ENCODE measurements at places on chromosomes 13 and 19.

DNA sequence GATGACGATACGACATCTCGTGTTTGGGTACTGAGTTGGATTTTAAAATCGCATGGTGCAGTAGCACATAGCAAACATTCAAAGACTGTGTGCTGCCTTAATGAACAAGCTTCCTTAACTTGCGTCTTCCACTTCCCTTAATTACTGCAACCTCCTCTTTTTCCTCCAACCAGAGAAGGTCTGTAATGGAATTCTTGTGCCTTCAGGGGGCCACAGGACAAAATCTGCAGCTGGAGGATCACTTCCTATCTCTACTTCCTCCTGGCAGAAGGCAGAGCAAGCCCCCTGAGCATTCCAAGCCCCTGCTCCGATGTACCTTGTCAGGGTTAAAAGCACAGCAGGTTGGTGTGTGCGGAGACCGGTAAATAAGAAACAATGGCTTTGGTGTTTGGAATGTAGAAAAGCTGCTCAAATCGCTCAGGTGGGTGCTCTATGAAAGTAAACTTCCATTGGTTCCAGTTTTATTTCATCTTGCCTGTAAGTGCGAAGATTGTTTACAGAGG, 151.3 kb upstream of the UQCRFS1 start:
- no peak for DNase-seq

DNA sequence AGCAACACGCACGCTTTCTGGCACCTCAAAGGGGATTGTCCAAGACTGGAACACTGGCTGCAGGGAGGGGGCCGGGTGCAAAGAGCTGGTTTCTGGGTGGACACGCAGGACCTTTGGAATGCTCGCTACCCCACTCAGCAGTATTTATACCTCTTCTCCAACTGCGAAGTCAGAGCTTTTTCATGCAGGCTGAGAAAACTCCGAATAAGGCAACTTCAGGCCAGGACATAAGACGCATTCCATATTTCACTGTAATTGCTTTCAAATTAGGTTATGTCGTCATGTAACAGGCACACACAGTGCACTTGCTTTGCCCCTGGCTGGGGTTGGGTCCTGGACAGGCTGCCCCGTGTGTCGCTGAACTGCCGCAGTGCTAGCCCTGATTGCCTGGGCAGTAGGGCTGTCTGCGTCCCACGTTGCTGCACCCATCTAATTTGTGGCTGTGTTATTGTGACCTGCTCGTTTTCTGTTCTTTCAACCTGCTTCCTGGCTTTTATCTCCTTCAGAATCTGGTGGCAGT, 44.5 kb downstream of the ACTN4 start:
- DNase-seq: no peak

GRCh38 chr19:18157465-18158063, 4.6 kb downstream of the PIK3R2 start:
- no peak for DNase-seq

DNA sequence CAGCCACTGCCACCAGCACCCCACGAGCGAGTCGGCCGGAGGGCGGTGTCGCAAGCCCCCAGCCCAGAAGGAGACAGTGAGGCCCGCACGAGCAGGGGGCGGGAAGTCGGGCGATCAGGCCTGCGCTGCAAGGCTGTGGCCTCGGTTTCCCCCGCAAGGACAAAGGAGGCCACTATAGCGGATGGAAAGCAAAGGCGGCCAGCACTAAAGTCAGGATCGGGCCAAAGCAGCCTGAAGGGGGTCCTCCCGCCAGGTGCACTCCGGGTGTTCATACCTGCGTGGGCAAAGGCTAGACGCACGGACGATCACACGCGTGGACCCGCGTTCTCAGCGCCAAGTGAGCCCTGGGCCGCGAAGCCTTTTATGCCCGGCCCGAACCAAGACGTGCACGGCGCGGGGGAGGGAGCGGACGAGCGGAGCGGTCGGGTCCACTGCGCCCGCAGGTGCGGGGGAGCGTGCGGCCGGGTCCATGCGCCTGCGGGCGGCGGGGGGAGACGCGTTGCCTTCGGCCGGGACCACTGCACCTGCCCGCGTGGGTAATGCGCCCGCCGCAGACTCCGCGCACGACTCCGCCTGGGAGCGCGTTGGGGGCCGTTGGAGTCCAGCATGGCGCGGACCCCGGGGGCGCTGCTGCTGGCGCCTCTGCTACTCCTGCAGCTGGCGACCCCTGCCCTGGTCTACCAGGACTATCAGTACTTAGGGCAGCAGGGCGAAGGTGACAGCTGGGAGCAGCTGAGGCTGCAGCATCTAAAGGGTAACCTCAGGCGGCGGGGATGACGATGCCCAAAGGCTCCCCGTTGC, at the start of the genes PRDX2 and THSD8:
TSS of gene PRDX2 (minus strand) at position 335 of the 801 bp plus-strand sequence. CDS start 539 bp downstream, outside the sequence.
TSS of gene THSD8 (plus strand) at position 604 of the 801 bp plus-strand sequence. CDS start at position 607, 3 bp downstream.
- no peak for DNase-seq

- DNase-seq: no peak
Measured at GRCh38 chr19:13849991-13850909, 26.7 kb upstream of the NANOS3 start.

- no peak for DNase-seq
Measured at GRCh38 chr19:4368128-4368820, 24.9 kb downstream of the MPND start.

- peak; percentile 98 for DNase-seq
Measured at GRCh38 chr19:39405958-39406655, 540 bp upstream of the ZFP36 start.

DNA sequence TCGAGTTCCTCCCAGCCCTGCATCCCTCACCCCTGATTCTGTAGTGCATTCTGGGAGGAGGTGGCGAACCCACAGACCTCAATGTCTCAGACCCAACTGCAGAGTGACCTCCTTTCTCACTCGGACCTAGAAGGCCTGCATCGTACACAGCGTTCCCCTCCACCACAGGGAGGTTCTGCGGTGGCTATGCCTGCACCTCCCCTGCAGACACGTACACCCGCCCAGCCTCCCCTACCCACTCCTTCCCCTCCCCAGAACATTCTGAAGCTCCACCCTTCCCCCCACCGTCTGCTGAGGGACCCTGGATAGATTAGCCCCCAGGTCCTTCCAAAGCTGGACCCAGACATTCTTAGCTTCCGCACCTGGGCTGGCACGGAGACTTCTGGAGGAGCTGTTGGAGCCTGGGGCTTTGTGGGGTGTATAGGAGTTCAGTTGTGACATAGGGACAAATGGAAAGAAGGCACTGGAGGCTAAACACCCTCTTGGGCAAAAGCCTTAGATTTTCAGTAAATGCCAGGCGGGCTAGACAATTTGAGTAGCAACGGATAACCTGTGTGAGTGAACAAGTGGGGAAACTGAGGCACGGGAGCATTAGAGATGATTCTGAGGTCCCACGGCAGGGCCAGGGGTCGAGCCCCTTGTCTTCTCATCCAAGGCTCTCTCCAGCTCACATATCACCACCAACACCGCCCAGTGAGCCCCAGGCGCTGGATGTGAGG, 420 bp upstream of the FSD1 start:
- DNase-seq: no peak

- DNase-seq: peak; percentile 16
Measured at GRCh38 chr13:45792827-45793303, 58.7 kb downstream of the SIAH3 start.

GRCh38 chr13:29270271-29270985, 325.1 kb downstream of the SLC7A1 start:
- DNase-seq: no peak

DNA sequence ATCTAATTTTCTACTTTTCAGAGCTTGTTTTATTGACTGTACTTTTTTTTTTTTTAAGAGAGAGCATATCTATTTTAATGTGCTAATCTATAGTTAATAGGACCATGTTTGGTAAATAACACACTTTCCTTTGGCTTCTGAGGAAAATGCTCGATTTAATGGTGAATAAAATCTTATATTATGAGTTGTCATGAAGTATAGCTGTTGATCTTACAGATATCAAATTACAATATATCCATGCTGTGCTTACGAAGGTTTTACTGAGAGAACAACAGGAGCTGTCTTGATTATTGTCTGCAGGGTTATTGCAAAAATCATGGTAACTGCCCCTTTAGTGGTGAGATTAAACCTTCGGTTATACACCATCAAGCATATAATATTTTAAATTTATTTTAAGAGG, 29.6 kb downstream of the URI1 start:
- DNase-seq: no peak

- no peak for DNase-seq
Measured at GRCh38 chr13:45195421-45195820, 5.4 kb downstream of the KCTD4 start.

DNA sequence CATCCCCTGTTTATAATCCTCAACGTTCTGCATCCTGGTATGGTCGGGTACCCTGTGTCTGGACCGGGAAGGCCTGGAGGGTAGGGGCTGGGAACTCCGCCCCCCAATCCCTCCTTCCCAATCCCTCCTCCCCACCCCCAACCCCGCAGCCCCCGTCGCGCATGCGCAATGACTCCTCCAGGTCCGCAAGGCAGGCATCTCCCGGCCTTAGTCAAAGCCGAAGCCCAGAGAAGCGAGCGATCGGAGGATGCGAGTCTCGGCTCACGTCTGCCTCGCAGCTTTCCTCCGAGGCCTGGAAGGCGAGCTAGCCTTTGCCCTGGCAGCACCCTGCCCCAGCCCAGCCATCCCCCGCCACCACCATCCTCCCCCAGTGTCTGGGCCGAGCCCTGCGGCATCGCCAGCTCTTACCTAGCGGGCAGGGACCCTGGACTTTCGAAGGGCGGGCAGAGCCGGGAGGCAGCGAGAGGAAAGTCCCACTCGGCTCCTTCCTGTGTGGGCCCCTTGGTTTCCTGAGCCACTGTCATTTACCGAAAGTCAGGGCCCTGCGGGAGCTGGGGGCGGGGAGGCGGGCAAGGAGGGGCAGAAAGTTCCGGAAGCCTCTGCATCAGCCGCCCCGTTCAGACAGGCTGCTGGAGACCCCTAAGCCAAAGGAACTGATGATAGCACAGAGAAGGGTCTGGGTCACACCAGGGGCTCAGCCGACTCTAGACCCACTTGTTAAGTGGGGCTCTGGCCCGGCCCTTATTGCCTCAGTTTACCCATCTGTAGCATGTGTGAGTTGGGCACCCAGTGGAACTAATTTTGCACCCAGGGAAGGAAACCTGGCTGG, at the start of gene JAK3:
TSS of gene JAK3 (minus strand) at position 445 of the 829 bp plus-strand sequence. CDS start 3,565 bp downstream, outside the sequence.
- DNase-seq: no peak

- DNase-seq: no peak
Measured at GRCh38 chr13:95552539-95553441, at the start of gene CLDN10. Gene CLDN10 (plus strand): TSS chr13:95552720. CDS start chr13:95552754, 34 bp downstream.

DNA sequence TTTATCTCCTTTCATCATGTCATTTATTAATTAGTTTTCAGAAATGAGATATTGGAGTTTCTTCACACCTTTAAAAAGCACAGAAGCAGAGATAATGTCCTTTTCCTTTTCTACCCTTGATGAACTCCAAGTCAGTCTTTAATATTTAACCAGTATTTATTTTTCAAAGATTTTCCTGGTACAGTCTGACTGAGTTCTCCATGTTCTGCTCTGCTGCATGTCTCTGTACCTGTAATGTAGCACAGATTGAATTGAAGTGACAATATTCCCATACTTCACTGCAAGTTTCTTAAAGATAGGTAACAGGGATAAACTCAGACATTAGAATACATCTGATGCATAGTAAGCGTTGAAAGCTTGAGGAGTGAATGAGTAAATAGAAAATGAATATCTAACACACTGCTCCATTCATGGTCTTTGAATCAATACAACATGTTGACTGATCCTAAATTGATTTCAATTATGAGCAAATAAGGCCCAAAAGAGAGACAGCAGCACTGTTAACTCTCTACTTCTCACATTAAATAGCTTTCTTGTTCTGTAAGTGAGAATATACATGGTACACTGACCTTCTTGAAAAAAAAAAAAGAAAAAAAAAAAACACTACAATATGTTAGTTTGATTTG, 1323.6 kb upstream of the PRR20A start:
- DNase-seq: no peak

GRCh38 chr19:19758164-19758563, 25.3 kb upstream of the ZNF14 start:
- DNase-seq: no peak

DNA sequence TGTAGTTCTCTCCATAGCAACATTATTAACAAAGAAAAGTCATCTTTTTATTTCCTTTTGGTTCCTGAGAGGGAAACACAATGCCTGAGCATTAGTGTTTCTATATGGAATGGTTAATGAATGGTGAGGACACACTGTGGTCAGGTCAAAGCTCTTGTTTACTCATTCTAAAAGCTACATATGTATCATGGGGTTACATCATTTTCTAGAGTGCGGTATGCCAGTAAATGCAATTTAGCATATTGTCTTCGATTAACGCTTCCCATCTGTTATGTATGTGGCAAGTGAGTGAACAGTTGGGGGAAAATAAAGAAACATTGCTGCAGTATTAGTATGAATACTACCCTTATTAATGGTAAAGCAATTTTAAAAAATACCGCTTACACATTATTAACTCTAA, 1152.2 kb upstream of the SPRY2 start:
- DNase-seq: no peak

DNA sequence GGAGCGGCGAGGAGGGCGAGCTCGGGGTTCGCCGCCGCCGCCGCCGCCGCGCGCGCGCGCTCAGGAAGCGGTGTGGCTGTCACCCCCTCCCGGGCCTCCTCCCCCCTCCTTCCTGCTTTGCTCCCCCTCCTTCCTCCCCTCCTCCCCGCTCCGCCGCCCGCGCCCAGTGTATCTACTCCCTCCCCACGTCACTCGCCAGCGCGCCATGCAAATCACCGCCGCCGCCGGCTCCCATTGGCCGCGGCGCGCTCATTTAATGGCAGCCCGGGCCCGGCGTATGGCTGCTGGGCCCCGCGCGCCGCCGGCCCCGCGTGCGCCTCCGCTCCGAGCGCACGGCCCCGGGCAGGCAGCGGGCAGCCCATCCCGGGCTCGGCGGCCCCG, 335 bp upstream of the SOX1 start:
- no peak for DNase-seq

GRCh38 chr13:111443981-111444380, 123.5 kb downstream of the TEX29 start:
- no peak for DNase-seq

DNA sequence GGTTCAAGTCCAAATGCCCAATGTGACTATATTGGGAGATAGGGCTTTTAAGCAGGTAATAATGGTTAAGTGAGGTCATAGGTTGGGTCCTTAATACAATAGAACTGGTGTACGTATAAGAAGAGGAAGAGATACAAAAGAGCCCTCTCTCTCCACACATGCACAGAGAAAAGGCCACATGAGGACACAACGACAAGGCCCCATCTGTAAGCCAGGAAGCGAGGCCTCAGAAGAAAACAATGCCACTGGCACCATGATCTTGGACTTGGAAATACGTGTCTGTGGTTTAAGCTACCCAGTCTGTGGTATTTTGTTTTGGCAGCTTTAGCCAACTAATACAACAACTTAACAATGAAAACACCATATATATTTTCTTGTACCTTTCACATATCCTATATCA, 23.4 kb upstream of the RFC3 start:
- DNase-seq: no peak

Data from vagina (tissue), 2 donors.